Muscle of arm (tissue), 14 donors: ENCODE measurements at places on chromosomes 2 and 18.

GRCh38 chr2:21489080-21489479 lies 365.3 kb downstream of the TDRD15 start:
- DNase-seq, result no peak

GRCh38 chr2:197300139-197300538 lies 10.4 kb downstream of the ANKRD44 start:
- no peak for DNase-seq

GRCh38 chr2:64696636-64697035 lies 42.9 kb upstream of the SERTAD2 start:
- no peak for DNase-seq

- no peak for DNase-seq
Measured at GRCh38 chr2:196955036-196955435, 28.5 kb upstream of the PGAP1 start.

DNA sequence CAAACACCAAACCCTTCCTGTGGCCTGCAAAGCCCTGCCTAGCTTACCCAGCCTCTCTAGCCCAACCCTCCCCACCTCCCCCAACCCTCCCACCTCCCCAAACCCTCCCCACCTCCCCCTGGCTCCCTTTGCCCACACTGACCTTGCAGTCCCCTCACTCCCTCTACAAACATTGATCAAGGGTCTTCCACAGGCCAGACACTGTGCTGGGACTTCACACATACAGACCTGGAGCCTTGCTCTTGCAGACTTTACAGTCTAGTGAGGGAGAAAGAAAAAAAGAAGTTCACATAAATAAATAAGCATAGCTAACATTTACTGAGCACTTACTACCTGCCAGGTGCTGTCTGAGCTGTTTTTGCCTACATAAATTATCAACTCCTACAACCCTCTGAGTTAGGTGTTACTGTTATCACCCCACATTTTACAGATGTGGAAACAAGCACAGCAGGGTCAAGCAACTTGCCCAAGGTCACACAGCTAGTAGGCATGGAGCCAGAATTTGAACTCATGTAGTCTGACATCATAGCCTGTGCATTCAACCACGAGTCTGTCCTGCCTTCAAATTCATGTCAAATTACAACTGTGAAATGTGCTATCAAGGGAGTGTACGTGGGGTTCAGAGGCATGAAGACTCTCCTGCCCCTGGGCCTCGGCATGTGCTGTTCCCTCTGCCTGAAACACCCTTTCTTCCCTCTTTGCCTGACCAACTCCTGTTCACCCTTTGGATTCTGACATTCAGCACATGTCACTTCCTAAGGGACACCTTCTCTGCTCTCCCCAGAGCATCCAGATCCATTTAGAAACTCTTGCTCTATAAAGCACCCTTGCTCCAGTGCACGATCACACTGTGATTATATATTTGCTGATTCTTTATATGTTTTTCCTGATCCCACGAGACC lies 209.9 kb downstream of the TNS1 start:
- DNase-seq, result no peak
